NCI-H146 (cell line): ENCODE measurements at places on chromosomes 7 and 10.

DNA sequence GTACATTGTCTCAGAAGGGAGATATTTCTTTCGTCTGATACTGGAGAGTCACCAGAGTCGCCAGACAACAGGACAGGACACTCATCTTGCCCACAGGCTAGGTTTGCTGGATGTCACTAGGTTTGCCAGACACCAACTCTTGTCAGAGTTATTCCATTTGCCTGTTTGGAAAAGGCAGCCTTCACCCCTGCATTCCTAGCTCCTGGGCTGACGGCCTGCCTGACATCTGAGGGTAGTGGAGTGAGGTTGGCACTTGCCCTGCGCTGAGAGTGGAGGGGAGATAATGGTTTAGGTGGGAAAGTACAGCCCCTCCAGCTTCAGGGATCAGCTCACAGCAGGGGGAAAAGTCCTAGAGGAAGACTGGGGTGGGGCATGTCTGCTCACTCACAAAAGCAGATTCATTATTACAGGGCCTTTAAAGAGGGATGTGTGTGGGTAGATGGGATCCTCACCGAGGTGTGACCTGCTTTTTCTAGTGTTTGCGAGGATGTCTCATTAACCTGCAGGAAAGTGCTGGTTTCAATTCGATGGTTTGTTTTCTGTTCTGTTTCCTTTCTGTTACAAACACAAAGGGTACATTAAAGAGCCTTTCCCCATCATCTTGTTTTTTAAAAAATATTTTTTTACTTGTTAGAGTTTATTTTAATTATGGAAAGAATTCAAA, 79.3 kb upstream of the TNS3 start:
- no peak for DNase-seq

DNA sequence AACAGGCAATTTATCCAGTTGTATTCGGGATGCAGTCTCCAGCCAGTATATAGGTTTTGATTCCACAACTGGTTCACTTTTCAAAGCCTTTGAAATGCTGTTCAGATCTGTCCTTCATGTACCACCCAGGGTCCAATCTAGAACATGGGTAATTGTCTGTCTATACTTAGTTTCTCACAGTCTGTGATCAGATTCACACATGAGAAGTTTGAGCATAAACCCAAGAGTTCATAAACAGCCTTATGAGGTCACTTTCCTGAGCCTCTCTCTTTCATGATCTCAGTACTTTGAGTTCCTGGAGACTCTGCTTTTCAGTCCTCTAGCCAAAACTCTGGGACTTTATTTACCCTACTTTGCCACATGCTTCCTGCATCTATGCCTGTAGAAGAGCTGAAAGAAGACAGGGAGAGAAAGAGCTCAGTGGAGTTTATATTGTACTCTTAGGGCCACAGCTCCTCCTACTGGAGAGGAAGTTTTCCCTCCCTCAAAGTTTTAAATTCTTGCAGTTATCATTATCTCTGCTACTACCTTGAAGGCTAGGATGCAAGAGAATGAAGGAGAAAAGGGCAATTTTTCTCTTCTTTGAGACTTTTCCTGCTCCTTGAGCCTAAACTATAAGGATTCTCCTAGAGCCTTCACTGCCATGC, 172.0 kb downstream of the ZEB1 start:
- no peak for DNase-seq

DNA sequence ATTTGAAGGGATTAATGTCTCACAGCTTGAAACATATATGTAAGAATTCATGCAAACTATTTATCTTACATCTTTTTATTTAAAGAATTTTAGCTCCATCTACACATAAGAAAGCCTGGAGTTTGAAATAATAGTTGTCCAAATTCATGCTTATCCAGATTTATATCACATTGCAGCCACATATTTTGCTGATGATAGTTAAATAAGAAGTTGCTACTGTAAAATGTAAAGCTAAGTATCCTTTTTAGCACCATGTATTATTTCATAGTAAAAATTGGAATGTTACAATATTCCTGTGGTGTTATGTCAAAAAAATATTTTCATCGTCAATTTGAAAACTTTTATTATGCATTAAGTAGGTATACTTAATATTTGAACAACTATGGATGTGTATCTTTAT, 27.3 kb upstream of the UMAD1 start:
- no peak for DNase-seq

DNA sequence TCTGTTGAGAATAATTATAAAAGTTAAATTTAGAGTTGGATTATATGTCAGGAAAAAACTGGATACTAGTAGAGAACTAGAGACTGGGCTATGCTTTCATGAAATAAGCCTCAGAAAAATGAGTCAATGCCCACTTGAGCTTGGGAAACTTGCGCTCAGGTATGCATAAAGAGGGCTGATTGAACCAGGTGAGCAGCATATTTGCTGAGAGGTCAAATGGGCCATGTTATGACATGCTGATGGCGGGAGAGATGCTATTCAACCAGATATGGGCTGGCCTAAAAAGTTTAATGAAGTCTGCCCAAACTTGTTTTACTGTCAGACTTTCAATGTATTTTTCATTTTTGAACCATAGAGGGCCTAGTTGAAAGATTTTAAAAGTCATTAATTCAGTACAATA, 837.6 kb upstream of the GHITM start:
- no peak for DNase-seq

GRCh38 chr7:38685851-38686250, 54.7 kb upstream of the AMPH start:
- DNase-seq = no peak

DNA sequence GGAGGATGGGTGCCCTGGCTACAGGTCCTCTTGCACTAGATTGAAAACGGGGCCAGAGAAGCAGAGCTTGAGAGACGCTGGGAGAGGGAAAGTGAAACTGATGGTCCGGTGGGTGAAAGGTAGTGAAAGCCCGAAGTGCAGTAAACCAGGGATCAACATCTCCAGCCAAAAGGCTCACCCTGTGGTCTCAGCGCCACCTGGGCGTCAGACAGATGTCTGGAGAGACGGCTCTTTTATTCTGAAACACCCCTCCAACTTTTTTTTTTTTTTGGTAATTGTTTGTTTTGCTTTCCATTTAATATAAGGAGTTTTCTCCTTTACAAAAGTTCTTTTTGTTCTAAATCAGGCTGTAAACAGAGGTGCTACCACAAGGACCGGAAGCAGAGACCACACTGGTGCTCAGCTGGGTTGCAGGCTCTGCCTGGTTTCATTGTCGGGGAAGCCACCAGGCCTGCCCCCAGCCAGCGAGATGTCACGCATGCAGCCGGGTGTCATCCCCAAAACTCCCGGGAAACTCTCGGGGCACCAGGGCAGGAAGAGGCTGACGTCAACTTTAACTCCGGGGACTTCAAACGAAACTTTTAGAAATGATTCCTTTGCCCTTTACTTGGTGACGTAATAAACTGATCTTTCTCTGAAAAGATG, 11.2 kb downstream of the IL2RA start:
- peak; percentile 50 for DNase-seq

- no peak for DNase-seq
Observed at GRCh38 chr7:45704683-45705016, 130.5 kb downstream of the ADCY1 start.

DNA sequence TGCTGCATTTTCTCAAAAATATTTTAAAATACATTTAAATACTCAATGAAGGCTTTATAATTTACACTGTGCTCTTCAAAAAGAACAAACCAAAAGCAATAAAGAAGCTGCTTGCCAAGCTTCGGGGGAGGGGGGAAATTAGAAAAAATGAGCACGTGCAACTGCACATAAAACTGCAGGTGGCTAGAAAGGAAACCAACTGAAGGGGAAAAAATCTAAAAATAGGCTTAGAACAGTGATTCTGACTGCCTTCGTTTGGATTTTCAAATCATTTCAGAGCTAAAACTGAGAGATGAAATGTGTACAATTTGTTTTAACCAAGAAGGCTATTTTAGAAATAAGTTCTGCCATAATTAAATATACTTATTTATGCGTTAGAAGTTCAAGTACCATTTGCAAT, 61.4 kb downstream of the ABI1 start:
- no peak for DNase-seq

GRCh38 chr10:68560186-68560942, at the start of gene TET1:
TSS of gene TET1 (plus strand) at chr10:68560337. CDS start at chr10:68572339, 12,002 bp downstream.
- peak; percentile 54 for DNase-seq

DNA sequence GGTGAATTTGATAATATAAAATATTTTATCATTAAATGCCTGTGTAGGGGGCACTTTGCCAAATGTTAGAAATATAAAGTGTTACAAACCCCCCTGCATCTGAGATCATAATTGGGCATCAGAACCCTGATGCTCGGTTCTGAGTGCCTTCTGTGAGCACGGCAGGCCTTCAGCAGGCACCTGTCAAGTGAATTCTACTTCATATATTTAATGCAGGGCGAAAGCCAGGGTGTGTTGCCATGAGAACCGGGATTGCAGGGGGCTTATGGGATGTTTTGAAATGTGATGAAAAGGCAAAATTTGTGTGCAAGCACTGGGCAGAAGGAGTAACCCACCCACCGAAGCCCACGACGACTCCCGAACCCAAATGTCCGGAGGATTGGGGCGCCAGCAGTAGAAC, 57.2 kb downstream of the MRC1 start:
- DNase-seq = no peak

DNA sequence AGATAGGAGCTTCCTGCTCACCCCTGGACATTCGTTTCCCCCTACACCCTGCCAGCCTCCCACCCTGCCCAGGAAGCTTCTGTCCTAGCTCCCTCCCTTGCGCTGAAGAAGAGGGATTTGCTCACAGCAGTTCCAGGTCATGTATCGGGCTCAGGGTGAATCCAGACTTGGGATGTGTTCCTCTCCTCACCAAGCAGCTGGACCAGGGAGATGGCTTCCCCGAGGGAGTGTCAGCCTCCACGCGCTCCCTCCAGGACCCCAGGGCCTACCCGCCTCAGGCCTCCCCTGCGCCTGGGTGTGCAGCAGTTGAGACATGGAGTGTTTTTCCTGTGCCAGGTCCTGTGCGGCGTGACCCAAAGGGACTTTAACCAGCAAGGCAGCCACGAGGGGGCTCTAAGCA, 435.6 kb upstream of the FOXK1 start:
- no peak for DNase-seq

GRCh38 chr7:55366461-55367070, 1.4 kb downstream of the LANCL2 start:
- DNase-seq = peak; percentile 63

GRCh38 chr10:15781381-15781960, 61.7 kb upstream of the ITGA8 start:
- no peak for DNase-seq

DNA sequence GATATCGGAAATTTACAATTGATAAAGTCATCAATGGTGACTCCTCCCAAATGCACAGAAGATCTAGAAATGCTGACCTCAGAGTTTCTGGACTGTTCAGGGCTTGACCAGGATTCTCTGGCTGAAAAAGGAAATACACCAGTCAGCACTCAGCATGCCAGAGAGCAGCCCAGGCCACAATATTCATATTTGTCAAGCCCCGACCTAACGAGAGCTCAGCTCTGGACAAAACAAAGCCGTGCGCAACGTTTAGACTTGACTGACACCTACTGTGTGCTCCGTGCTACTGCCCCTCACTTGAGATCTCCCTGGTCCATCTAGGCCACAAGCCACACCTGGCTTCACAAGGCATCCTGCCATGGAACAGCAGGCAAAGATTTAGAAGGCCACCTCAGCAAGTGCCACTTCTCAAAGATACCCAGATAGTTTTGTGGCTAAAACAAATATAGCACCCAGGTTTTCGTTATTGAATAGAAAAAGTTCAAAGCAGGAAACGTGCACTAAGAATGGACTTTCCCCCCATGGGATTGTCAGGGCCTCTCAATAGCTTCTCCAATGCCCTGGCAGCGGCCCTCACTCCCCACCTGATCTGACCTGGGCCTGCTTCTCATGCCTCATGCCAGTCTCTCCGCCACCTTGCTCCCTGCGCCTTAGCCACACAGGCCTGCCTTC, 218.3 kb downstream of the FAM107B start:
- DNase-seq = peak; percentile 59

- no peak for DNase-seq
Observed at GRCh38 chr7:17732083-17732482, 208.2 kb downstream of the SNX13 start.

DNA sequence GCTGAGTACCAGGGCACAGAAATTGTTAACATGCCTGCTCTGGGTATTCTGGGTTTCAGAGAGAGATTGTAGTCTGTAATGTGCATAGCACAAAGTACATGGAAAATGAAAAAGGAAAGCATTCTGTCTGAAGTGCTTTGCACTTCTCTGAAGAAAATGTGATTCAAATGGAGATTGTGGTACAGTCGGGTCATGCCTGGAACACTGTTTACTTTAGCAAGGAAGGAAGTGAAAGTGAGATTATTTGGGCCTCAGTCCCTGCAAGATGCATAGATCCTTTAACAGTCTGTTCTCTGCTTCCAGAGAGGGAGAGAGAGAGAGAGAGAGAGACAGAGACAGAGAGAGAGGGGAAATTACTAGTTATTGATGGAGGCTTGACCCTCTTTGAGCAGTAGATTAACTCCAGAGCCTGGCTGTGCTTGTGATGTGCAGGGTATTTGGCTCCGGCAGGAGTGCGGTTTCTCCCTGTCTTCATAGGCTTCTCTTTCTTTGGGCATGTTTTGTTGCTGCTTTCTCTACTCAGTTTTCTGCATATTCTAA, 5.4 kb downstream of the VWC2 start:
- no peak for DNase-seq

DNA sequence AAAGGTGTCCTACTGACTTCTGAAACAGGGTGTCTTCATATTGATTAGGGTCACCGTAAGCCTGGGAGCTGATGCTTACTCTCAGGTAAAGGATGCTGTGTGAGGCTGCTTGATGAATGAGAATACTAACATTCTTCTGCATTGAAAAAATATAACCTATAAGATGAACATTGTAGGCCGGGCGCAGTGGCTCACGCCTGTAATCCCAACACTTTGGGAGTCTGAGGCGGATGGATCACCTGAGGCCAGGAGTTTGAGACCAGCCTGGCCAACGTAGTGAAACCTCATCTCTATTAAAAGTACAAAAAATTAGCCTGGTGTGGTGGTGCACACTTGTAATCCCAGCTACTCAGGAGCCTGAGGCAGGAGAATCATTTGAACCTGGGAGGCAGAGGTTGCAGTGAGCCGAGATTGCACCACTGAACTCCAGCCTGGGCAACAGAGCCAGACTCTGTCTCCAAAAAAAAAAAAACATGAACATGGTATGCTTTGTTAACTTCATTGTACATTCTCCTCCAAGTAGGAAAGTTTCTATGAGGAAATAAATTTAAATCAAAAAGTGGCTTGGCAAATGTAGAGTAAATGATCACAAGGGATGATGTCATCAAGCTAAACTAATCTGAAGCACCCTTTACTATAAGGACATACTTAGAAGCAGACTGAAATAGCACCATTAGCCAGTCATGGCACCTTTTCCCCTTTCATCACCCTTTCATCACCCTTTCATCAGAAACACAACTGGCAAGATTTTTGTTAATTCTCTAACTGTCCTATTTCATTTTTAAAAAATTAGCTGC, 1.5 kb upstream of the BRAF start:
- no peak for DNase-seq
